ENCODE measurements at places on chromosomes 2 and 18. TPM values are rescaled to one million over a fixed set of nuclear protein-coding genes. Genes with fewer than 3 reads are reported as not detected.

The PRR30 gene
- not detected for total RNA-seq

The DNER gene
- total RNA-seq = 12.2 TPM

The TEX261 gene
- 45.6 TPM for total RNA-seq

The IL1RN gene
- total RNA-seq = 8.8 TPM

The TXNDC2 gene
- not detected for total RNA-seq

The FRZB gene
- 4.9 TPM for total RNA-seq

The LRP2 gene
- total RNA-seq = 14.1 TPM

The MYO7B gene
- total RNA-seq = 1.3 TPM

The BOLL gene
- total RNA-seq = not detected

The SNORC gene
- 0.56 TPM for total RNA-seq

The FSHR gene
- not detected for total RNA-seq

The KATNAL2 gene
- total RNA-seq = 7.8 TPM

The CDH19 gene
- total RNA-seq = 18.6 TPM

The PMAIP1 gene
- total RNA-seq = 5.4 TPM

The MOGAT1 gene
- total RNA-seq = not detected

- no peak for DNase-seq
Observed at GRCh38 chr2:230899287-230899686, 25.8 kb downstream of the GPR55 start.

GRCh38 chr18:33900638-33901037 is 322.6 kb downstream of the ASXL3 start:
- DNase-seq = no peak

GRCh38 chr2:21431078-21431477 is 307.3 kb downstream of the TDRD15 start:
- DNase-seq = no peak

DNA sequence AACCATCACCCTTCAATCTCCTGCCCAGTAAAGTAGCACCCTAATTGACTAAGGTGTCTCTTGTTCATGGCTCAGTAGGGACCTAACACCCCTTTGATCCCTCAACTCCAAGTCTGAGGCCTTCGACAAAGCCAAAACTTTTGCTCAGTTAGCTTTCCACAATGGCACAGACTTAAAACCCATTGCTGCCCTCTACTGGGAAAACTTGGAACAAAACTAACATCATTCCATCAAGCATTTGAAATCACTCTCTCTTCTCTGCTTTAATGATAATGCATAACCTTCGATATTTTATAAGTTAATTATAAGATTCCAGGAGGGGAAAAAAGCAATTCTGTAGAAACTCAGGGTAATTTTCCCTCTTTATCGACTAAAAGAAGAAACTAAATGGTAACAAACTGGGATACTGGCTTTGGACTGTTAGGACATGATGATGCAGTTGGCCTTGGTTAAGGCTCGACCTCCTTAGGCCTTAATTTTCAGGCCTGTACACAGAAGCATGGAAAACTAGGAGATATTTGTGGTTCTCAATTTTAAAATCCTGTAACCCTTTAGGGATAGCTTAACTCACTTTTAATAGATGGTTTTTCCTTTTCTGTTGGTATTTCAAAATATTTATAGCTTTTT is 127.8 kb downstream of the STK39 start:
- DNase-seq = no peak

DNA sequence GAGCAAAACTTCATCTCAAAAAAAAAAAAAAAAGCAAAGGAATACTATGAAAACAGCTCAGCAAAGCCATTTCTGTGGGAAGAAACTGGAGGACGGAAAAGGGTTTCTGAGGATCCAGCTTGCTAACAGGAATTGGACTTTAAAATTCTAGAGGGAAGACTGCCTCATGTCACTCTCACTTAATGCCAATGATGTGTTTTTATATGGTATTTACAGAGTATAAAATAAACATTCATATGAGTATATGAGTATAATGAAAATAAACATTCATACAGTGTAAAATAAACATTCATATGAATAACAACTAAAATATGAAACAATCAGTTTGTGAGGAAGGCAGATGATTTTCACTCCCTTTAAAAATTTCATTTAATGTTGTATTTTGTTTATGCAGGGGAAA is 43.9 kb downstream of the CHMP3 start:
- no peak for DNase-seq

GRCh38 chr2:23926290-23926749 is 603 bp downstream of the ATAD2B start:
- peak; percentile 29 for DNase-seq

- DNase-seq = no peak
Observed at GRCh38 chr2:207869784-207870778, 100.4 kb upstream of the FZD5 start.

DNA sequence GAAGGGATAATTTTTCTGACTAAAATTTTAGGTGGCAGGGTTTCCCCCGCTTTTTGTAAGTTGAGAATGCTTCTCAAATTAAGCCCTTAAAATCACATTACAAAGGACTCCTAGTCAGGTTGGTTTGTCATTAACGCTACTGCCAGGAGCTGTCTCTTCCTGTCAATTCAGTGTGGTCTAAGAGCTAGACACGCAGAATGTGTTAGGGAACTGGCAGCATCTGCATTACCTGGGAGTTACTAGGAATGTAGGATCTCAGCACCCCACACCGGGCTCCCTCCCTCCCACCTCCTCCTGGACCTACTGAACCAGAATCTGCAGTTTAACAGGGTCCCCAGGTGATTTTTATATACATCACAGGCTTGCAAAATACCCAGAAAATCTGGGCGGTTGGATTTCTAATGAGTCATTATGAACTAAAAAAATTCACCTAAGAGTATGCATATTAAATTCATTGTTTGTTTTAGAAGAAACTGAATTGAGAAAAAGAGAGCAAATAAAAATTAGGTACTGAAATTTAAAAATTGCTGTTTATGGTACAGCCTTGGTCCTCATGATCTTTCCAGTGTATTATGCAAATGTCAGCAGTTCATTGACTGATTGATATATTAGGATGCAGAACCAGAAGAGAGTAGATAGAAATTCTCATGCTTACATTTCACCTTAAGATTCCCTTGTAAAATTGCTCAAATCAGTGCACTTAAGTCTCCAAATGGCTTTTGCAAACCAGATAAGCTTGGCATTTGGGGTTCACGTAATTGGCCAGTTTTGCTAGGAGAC is 130.9 kb upstream of the ITGA6 start:
- DNase-seq = no peak

- DNase-seq = no peak
Observed at GRCh38 chr2:30686000-30686399, 121.2 kb downstream of the CAPN13 start.

GRCh38 chr2:71630454-71631328 is 177.3 kb downstream of the DYSF start:
- no peak for DNase-seq

- no peak for DNase-seq
Observed at GRCh38 chr2:113282747-113283533, 4.2 kb upstream of the PAX8 start.

GRCh38 chr18:74714791-74715190 is 117.1 kb downstream of the ZNF407 start:
- DNase-seq = no peak

DNA sequence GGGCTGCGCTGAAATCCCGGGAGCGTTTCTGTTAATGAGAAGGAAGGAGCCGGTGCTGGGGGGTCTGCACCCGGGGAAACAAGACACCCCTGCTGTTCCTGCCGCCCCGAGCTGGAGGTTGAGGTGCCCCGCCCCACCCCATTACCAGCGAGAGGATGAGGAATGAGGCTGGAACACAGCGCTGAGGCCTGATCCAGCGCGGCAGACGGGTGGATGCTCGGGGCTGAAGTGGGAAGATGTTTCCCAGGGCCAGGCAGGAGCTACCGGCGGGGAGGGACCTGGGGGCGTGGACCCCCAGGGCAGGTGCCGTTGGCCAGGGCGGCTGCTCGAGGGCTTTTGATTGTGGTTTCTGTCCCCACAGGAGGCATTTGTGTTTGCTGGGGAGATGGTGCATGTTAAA is 134.3 kb upstream of the CTDP1 start:
- DNase-seq = no peak

DNA sequence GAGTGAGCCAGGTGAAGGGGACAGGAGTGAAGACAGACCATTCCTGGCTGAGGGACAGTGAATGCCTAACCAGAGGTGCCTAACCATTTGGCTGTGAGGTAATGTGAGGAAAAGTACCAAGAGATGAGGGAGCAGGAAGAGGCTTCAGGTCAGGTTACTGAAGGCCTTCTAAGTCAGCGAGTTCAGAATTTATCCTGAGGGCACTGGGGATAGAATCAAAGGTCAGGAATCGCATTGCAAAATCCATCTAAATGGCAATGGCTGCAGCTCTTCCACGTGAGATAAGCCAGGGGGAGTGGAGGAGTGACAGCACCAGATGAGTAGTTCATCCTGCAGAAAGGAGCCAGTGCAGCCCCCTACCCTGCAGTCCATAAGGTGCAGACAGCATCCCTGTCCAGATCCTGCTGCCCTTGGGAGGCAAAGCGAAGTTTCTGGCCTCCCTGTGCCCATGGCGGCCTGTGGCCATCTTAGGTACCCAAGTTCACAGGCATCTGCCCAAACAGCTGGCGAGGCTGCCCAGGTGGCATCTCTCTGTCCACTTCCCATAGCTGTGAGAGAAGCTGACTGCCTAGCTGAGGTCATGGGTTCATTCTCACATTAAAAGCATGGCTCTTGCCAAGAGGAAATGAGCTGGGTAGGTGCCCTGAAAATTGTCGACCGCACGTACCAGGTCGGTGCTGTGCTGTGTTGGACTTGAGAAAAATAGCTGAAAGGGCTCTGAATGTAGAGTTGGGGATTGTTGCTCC is 49.5 kb downstream of the CYP27C1 start:
- DNase-seq = no peak

GRCh38 chr18:59650266-59650820 is 46.9 kb downstream of the CCBE1 start:
- DNase-seq = no peak

DNA sequence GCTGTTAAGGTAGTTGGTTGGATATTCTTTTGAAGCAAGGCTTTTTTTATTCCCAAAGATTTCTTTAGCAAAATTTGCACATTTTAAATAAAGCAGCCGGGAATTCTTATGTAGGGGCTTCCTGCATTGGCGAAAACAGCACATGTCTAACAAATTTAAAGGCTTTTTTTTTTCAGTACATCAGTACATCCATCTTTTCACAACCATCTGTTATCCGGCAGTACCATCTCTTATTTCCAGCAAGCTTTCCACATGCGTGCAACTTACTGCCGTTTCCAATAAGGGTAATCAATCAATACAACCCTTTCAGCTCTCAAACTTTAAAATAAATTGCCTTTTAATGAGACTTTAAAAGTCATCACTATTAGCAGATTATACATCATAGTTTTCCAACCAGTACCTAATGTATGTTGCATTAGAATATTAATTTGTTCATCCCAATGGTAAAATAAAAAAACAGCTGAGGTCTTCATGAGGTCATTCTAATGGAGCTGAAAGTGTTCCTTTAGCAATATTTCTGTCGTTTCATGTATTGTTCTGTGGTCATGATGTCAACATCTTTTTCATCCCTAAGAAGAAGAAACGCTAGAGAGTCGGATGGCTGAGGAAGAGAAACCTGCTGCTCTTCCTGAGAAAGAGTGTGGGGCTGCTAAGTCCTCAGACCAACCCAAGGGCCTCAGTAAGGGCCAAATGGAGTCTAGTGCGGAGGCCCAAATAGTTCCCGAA is 81.4 kb upstream of the UNC80 start:
- DNase-seq = no peak

DNA sequence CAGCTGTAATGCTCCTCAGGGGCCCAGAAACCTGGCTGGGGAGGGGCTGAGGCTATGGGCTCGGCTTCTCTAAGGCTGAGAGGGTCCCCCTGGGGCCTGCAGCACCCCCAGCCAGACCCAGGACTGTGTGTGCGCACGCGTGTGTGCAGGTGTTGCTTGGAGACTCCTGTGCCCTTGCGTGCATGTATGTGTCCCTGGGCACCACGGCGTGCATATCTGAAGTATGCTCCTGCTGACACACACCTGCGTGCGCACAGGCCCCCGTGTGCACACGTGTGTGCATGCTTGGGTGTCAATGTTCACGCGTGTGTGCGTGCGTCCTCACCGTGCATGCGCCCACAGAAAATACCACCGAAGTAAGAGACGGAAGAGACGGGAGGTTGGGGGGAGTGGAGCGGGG is 14.9 kb upstream of the ECEL1 start:
- DNase-seq = no peak

DNA sequence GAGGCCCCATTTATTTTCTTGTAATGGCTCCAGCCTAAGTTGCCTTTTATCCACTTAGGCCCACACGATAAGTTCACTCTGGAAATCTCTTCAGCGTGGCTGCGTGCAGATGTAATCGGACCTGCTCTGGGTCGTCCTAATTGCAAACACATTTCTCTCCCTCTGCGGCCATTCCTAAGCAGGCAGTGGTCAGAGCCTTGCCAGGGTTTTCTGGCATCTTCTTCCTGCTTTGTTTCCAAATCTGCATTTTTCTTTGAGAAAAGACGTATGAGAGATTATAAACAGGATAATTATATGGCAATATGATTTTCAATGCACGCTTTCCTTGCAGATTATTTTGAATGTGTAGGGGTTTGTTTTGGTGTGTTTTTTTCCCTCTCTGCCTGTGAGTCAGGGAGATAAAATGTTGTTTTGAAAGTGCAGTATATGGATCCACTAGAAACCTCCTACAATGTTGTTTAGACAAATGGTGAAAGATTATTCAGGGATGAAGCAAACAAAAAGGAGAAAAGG is 239.4 kb upstream of the TANK start:
- no peak for DNase-seq

DNA sequence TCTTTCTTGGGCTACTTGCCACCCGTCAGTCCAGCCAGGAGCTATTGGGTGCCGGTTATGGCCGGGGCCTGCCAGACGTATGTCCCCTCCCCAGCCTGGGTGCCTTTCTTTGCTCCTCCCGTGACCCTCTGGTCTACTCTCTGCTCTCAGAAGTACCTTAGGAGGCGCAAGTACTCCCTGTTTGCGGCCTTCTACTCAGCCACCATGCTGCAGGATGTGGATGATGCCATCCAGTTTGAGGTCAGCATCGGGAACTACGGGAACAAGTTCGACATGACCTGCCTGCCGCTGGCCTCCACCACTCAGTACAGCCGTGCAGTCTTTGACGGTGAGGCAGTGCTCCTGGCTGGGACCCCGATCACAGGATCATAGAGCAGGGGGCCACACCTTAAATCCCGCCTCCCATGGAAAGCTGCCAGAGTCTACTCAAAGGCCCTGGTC is 99.5 kb downstream of the DYSF start:
- DNase-seq = no peak

- no peak for DNase-seq
Observed at GRCh38 chr2:20552847-20553246, 98.1 kb downstream of the HS1BP3 start.

DNA sequence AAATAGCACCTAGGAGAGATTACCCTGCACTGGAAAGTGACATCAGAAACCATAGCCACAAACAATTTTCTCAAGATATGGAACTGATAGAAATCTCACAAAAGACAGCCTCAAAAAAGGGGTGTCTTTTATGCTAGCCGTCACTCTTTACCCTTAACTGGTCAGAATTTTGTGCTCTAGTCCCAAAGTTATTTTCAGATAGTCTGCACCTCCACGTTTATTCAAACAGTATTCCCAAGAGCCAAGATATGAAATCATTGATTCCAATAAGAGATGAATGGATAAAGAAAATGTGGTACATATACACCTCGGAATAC is 23.5 kb upstream of the PMAIP1 start:
- DNase-seq = no peak

GRCh38 chr2:168929031-168929430 is 27.9 kb downstream of the G6PC2 start:
- no peak for DNase-seq
